Stimulated activated CD4-positive, alpha-beta T cell treated with anti-CD3 and anti-CD28 coated beads, Interleukin-1b, Interleukin-23, amount 100 ng/mL, for 1 hour (primary cell): ENCODE measurements at places on chromosomes 11 and 22.

- DNase-seq, result no peak
Measured at GRCh38 chr11:87878373-87878825, 296.8 kb downstream of the RAB38 start.

GRCh38 chr11:68497761-68498160 is 37.2 kb downstream of the PPP6R3 start:
- no peak for DNase-seq

GRCh38 chr11:129418039-129418438 is 42.4 kb downstream of the BARX2 start:
- no peak for DNase-seq

DNA sequence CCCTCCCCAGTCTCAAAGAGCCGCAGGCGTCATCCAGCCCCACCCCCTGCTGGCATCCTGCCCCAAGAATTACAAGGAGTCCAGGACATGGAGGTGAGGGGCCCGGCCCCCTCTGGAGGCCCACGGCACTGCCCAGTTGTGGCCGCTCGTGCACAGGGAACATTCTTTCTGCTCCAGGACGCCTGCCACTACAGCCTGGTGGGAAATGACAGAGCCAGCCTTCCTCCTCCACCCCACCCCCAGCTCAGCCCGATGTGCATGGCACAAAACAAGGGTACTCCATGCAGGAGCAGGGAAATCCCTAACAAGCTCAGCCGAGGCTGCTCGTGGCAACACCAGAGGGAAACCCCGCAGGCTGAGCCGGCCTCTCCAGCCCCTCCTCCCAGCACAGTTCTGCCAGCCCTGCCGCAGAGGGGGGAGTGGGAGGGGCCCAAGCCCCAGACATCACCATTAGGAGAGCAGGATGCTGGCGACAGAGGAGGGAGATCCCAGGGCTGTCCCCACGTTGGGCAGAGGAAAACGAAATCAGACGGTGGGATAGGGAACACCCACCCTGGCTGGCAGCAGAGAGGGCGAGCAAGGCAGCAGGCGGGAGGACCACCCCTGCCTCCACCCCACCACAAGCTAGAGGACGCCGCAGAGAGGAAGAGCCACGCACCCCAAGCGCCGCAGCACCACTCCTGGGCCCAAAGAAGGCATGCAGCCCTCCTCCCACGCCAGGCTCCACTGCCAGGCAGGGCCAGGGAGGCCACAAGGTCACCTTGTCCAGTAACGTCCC is 10.0 kb downstream of the IGSF9B start:
- DNase-seq, result no peak

DNA sequence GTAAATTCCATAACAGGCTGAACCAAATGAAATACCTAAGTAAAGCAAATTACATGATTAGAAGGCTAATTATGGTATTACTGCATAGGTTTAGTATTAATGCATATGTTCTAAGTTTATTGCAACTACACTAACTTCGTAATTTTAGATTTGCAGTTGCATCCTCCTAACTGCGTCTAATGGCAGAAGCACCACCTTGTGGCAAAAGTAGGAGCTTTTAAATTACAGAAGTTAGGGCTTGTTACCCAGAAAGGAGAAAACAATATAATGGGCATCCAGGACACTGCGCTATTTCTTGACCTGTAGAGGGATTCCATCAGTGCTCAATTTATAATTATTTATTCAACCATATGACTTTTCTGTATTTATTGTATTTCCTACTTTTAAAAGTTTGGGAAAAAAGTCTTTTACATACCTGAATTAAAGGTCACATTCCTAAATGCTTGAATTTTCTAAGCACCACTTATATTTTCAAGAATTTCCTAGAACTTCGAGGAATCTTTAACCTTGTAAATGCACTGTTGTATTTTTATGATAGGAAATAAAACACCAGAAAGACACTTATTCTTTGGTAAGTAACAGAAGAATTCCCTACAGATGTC is 16.3 kb upstream of the GPR83 start:
- DNase-seq, result no peak

GRCh38 chr11:19740586-19740985 is 27.9 kb downstream of the NAV2 start:
- DNase-seq, result no peak

- no peak for DNase-seq
Measured at GRCh38 chr11:27496461-27496860, 10.1 kb downstream of the LIN7C start.

DNA sequence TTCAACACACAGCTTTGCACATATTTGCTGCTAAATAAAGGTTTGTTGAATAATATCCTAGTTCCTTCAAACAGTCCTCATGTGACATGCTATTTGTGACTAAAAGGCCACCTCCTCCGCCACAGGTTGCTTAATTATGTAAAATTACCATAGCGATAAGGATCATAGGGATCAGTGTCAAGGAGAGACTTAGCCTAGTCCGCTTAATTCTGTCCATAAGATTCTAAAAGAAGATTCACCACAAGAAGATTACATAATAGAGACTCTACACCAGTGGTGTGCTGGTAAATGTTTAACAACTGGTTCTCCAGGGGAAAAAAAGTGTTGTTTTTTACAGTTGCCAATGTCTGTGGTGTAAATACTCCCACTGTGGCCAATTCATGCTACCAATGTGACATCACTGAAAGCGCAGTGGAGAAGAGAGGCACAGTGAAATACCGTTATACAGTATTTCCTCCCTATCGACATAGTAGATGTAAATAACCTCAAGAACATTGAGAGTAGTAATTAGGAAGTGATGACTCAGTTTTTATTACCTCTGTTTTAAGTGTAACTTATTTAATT is 4.2 kb upstream of the CHRDL2 start:
- no peak for DNase-seq

DNA sequence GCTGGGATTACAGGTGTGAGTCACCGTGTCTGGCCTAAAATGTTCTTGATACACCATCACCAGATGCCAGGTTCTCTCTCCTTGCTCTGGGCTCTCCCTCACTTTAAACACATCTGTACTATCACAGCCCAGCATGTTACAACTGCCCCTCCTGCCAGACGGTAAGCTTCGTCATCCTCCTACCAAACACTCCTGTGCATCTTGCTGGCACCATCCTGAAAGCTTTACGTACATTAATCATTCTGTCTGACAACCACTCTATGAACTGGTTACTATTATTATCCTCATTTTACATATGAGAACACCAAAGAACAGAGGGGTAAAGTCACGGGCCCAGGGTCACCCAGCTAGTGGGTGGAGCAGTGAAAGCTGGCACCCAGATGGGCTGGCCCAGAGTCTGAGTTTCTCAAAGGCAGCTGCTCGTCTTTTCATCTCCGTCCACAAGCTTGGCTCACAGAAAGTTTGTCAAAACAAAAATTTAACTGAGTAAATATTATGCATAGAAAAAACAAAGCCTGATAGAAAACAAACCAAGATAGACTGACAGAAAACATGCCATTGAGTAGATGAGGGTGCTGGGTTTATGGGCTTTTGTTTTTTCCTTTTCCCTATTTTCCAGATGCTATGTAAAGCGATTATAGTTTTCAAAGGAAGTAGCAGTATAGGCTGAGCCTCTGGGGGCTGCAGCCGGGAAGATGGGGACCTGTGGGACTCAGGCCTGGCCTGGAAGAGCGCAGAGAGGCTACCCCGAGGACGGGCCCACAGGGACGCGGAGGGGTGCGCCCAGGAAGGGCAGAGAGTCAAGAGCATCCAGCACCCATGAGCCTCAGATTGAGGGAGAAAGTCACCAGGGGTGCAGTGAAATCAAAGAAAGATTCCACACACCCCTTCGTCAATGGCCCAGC is 9.5 kb downstream of the PLA2G6 start:
- no peak for DNase-seq

DNA sequence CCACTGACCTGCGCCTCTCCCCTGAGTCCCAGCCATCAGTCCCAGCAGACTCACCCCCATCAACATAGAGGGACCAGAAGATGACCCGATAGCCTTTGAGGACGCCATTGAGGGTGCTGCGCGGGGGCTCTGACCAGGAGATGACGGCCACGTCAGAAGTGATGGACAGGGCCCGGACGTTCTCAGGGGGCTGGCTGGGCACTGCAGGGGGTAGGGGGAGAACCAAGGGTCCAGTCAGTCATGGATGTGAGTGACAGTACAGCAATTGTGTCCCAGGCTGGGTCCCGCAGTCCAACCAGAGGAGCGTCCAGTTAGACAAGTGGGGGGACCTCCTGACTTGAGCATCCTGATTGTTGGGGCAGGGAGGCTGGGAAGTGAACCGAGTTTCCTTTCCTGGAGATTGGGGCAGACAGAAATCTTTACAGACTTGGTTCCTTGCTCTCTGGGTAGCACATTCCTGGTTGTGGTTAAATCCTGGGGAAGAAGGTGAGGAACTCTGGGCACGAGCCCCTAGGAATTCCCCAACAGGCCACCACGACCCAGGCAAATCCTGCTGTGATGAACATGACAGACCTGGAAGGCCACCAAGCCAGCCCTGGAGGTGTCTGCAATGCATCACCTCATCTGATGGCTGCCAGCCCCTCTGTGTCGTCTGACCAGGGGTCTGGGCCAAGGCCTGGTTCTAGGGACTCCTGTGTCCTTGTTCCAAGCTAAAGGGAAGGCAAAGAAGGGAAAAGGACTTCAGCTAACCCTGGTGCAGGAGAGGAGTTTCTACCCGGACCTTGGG is 133.9 kb downstream of the CEP164 start:
- no peak for DNase-seq

DNA sequence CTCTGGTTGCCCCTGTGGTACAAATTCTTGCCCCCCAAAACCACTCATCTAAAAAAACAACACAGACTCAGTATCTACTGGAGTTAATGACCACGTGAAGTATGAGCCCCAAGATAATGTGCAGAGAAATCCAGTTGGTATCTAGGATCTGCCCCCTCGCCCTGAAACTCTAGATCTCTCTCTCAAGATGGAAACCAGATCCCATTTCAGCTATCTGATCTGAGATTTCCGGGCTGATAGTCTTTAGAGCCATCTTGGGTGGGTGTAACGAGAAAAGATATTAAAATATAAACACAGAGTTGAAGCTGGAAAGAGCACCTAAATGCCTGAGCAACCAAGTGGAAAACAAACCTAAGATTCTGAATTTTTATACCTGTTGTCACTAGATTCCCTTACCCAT is 14.0 kb upstream of the VWCE start:
- no peak for DNase-seq

- DNase-seq, result no peak
Measured at GRCh38 chr22:46366801-46367706, 31.5 kb downstream of the TRMU start.

- DNase-seq, result no peak
Measured at GRCh38 chr11:12827369-12827768, 153.1 kb downstream of the TEAD1 start.

- no peak for DNase-seq
Measured at GRCh38 chr11:125410091-125410490, 86.0 kb downstream of the FEZ1 start.
